ENCODE measurements at places on chromosomes 13 and 19.
A peak's percentile ranks its signal among the peaks of the same experiment; 100 is the strongest.

- H3K36me3 ChIP-seq = no peaks in the 10 kb centered on the region
- H3K27me3 ChIP-seq = no peaks in the 10 kb centered on the region
- H3K4me3 ChIP-seq = no peak overlapping the region
- no peak for DNase-seq
- no peaks in the 10 kb centered on the region for H3K4me1 ChIP-seq
Observed at GRCh38 chr13:83151308-83151660, 731.0 kb downstream of the SLITRK1 start.

GRCh38 chr13:109024611-109025010, 395.2 kb downstream of the MYO16 start:
- H3K4me1 ChIP-seq = no peaks in the 10 kb centered on the region
- no peaks in the 10 kb centered on the region for H3K36me3 ChIP-seq
- no peak overlapping the region for H3K4me3 ChIP-seq
- DNase-seq = no peak
- H3K27me3 ChIP-seq = no peaks in the 10 kb centered on the region

GRCh38 chr13:95391362-95391761, 90.1 kb upstream of the ABCC4 start:
- no peak overlapping the region for H3K4me3 ChIP-seq
- H3K36me3 ChIP-seq = no peaks in the 10 kb centered on the region
- no peaks in the 10 kb centered on the region for H3K27me3 ChIP-seq
- no peak overlapping the region for H3K27ac ChIP-seq

GRCh38 chr13:23722726-23723453, 152.7 kb downstream of the TNFRSF19 start:
- H3K36me3 ChIP-seq = no peaks in the 10 kb centered on the region
- DNase-seq = no peak
- H3K27ac ChIP-seq = no peak overlapping the region
- no peaks in the 10 kb centered on the region for H3K27me3 ChIP-seq
- H3K4me1 ChIP-seq = no peaks in the 10 kb centered on the region
- no peak overlapping the region for H3K4me3 ChIP-seq

DNA sequence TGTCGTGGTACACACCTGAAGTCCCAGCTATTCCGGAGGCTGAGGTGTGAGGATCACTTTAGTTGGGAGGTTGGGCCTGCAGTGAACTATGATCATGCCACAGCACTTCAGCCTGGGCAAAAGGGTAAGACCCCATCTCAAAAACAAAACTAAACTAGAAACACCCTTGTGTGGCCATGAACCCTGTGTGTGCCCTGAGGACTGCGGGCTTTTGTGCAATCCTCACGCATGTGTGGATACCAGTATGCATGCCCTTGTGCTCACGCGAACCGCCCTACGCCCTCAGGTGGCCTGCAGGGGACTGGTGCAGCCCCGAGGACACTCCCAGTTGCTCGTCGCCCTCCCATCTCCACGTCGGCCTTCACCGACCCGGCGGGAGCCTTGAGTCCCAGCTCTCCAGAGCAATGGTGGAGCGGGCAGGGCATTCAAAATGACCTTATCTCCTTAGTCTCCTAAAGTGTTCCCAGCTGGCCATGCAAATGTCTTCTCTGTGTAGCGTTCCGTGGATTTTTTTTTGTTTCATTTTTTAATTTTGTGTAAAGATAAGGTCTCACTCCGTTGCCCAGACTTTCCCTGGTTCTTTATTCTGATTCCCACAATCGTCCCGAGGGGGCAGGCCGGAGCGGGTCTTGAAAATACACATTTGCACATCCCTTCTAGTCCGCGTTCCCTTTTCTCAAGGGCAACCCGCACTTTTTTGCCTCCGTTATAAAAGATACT, 868 bp upstream of the EGLN2 start:
- H3K27me3 ChIP-seq = no peaks in the 10 kb centered on the region
- peak overlapping the region; percentile 98 for H3K4me3 ChIP-seq
- H3K36me3 ChIP-seq = peaks cover 23% of the 10 kb centered on the region
- peaks cover 42% of the 10 kb centered on the region for H3K4me1 ChIP-seq
- peak overlapping the region; percentile 96 for H3K27ac ChIP-seq

Measured in esophagus muscularis mucosa (tissue), 4 donors.